ENCODE measurements at places on chromosomes 4 and X. TPM values are rescaled to one million over a fixed set of nuclear protein-coding genes. Genes with fewer than 3 reads are reported as not detected.

DNA sequence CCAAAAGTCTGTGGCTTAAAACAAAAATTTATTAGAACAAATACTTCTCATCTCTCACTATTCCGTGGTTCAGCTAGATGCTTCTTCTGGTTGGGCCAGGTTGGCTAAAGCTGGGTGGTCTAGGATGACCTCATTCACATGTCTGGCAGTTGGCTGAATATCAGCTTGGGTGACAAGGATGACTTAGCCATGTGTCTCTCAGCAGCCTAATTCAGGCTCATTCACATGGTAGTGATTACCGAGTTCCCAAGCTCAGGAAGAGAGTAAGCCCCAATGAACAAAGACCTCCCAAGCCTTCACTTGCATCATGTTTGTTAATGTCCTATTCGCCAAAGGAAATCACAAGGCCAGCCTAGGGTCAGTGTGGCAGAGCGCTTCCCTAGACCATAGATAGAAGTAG, 119.4 kb downstream of the FANCB start:
- DNase-seq, result no peak

Gene TCEAL6
- polyA plus RNA-seq, result not detected

Gene KIT
- 0.07 TPM for polyA plus RNA-seq

- DNase-seq, result no peak
These were observed 66.1 kb downstream of the TBC1D9 start for GRCh38 chr4:140690093-140690492.

GRCh38 chr4:182141061-182141460, 102.1 kb upstream of the TENM3 start:
- no peak for DNase-seq

DNA sequence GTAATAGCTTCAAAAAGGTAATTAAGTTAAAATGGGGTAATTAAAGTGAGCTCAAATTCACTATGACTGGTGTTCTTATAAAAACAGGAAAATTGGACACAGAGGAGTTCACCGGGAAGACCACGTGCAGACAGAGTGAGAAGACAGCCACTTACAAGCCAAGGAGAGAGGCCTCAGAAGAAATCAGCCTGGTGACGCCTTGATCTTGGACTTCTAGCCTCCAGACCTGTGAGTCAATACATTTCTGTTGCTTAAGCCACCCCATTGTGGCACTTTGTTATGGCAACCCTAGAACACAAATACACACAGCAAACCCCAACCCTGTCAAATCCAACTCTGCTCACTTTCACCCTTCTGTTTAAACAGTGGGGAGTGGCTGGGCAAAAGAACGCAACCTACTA, 4.1 kb upstream of the CD38 start:
- DNase-seq, result no peak

Gene ATOH1
- polyA plus RNA-seq, result not detected

DNA sequence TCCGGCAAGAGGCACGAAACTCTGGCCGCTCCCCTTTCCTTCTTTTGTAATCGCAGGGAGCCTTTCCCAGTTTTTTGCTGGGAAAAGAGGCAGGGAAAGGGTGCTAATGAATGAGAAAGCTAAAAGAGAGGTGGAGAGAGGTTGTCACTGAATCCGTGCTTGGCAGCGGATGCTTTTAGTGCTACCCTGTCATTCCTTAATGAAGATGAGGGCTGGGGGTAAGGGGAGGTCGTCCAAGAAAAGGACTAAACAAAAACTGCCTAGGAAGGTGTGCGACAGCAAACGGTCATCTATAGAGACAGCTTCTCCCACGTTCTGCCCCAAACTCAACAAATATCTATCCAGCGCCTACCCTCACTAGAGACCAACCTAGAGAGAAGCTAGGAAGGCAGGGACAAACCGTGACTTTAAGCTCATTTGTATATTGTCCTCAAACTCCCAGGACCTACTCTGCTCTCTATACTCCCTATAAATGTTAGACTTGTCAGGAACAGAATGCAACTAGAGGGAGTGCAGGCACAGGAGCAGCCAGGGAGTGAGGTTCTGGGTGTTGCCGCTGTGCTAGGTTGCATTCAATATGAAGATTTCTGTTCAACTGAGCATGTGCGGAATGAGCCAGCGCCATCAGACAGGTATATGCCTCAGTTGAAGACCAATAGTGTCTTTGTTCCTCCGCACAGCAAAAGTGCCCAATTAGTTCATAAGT, 777 bp upstream of the CASK start:
- no peak for DNase-seq

Gene CCNG2
- 28.9 TPM for polyA plus RNA-seq

DNA sequence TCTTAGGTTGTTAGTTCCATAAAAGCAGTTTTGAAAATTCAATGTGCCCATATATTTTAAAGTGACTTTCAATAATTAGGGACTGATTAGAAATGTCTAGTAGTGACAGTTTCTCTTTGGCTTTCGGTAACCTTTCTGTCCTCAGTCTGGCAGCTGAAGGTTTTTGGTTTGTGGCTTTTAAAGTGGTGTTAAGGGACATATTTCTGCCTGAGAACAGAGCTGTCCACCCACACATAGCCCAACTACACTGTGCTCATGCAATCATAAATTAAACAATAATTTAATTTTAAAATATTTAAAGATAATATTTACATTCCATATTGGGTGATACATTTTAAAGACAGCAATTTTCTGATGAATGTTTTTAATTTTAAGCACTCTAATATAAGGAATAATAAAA, 335.0 kb upstream of the TENM3 start:
- no peak for DNase-seq

Gene PRSS48
- polyA plus RNA-seq, result not detected

- DNase-seq, result no peak
These were observed 419.6 kb upstream of the CPEB2 start for GRCh38 chr4:14582677-14583076.

Gene CC2D2A
- 33.8 TPM for polyA plus RNA-seq

GRCh38 chr4:184439856-184440594, 34.3 kb downstream of the IRF2 start:
- peak; percentile 79 for DNase-seq

- DNase-seq, result no peak
These were observed 25.0 kb upstream of the GJB1 start for GRCh38 chrX:71198066-71198465.

GRCh38 chr4:154686838-154687237, 57.0 kb upstream of the LRAT start:
- no peak for DNase-seq

DNA sequence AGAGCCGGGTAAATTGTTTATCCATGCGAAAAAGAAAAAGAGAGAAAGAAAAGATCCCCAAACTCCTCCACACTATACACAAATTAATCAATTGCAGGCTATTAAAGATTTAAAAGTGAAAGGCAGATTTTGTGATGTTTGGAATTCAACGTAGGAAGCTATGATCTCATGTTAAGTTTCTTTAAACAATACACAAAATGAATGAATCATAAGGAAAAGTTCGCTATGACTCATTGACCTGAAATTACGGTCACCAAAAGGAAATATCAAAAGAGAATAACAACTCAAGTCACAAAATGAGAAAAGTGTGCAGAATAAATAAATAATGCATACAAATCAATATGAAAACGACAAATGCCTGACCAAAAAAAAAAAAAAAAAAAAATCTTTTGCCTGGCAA, 28.6 kb downstream of the CLNK start:
- peak; percentile 29 for DNase-seq

Gene ERAS
- not detected for polyA plus RNA-seq

GRCh38 chrX:43590150-43590549, 65.9 kb upstream of the MAOA start:
- DNase-seq, result no peak

- no peak for DNase-seq
These were observed 22.7 kb downstream of the JADE1 start for GRCh38 chr4:128832243-128832625.

DNA sequence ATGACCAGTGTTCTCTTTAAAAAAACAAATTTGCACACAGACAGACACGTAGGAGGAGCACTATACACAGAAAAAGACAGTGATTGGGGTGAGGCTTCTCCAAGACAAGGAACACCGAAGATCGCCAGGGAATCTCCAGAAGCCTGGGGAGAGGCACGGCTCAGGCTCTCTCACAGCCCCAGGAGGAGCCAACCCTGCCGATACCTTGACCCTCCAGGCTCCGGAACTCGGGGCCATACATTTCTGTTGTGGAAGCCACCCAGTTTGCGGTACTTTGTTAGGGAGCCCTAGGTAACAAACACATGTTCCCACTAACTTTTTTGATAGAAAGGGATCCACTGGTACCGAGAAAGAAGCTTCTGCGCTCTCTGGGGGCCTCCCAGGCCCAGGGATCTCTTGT, 55.8 kb downstream of the DCTD start:
- no peak for DNase-seq

DNA sequence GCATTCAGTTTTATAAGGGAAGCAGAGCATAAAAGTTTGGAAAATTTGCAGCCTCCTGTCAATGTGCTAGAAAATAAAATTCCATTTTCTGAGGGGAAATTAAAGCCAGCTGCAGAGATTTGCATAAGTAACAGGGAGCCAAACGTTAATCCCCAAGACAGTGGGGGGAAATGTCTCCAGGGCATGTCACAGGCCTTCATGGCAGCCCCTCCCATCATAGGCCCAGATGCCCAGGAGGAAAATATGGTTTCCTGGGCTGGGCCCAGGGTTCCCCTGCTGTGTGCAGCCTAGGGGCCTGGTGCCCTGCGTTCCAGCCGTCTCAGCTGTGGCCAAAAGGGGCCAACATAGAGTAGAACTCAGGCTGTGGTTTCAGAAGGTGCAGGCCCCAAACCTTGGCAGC, 9.3 kb downstream of the RNF4 start:
- no peak for DNase-seq

GRCh38 chrX:140434347-140434746, 70.5 kb downstream of the SOX3 start:
- no peak for DNase-seq

Gene KCTD8
- polyA plus RNA-seq, result not detected

- DNase-seq, result no peak
These were observed 14.9 kb upstream of the TSPAN5 start for GRCh38 chr4:98673288-98673644.

- DNase-seq, result no peak
These were observed 41.5 kb upstream of the PGRMC1 start for GRCh38 chrX:119194621-119195020.

Gene PPARGC1A
- 0.31 TPM for polyA plus RNA-seq

Measured in AG04450 (cell line).